ENCODE measurements at places on chromosomes 7 and 10. TPM values are rescaled to one million over a fixed set of nuclear protein-coding genes. Genes with fewer than 3 reads are reported as not detected.

DNA sequence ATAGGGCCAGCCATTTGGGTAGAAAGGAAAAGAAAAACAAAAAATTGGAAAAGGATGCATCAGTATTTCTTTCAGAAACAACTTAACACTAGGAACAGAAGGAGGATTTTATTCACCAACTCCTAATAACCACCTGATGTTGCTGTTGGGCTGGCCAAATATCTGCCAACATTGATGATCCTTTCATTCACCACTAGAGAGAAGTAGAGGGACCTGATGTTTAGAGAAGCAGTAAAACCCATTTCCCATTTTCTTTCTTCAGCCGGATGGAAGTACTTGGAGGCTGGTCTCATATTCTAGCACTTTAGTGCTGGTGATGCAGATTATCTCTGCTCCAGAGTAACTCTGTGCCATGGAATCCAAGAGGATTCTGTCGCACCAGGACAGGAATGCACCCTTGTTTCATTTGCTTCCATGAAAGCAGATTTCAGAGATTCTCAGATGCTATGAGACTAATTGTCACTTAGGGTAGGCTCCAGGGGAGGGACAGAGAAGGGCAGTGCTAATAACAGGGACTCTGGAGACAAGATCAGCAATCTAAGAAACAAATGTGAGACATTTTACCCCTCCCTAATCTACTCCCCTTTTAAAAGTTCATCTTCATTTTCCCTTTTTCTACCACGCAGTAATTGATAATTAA lies 3.1 kb downstream of the KLLN start:
- DNase-seq = no peak

DNA sequence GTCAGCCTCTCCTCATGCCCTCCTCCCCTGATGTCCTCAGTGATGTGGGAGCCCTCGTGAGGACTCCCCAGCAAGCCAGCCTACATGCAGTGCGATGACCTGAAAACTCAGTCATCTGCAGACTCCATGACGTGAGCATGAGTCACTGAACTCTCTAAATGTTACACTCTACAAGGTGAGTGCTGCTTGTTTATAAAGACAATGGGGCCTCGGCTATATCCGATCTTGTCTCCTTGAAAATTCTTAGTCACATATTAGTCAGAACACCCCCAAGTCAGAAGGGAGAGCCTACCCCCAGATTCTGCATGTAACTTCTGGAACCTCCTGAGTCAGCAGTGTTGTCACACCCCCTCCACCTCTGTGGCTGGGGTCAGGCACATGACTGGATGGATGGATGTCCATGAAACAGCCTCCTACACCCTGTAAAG lies 673.8 kb downstream of the INHBA start:
- no peak for DNase-seq

DNA sequence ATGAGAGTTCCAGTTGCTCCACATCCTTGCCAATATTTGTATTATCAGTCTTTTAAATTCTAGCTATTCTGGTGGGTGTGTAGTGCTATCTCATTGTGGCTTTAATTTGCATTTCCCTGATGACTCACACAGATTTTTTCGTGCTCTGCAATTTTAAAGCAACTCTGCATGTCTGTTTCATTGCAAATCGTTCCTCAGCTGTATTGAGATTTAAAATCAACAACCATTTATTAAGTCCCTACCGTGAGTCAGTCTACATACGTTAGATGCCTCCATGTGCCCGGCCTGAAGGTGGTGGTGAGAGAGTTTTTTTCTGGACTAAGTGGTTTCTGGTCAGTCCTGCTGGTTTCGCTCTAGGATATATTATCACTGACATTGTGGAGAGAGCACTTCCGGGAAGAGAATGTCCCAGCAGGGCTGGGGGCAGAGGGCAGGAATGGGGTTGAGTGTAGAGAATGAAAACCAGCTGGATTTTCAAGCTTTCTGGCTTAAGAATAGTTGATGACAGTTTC lies 8.4 kb upstream of the HYCC1 start:
- no peak for DNase-seq

DNA sequence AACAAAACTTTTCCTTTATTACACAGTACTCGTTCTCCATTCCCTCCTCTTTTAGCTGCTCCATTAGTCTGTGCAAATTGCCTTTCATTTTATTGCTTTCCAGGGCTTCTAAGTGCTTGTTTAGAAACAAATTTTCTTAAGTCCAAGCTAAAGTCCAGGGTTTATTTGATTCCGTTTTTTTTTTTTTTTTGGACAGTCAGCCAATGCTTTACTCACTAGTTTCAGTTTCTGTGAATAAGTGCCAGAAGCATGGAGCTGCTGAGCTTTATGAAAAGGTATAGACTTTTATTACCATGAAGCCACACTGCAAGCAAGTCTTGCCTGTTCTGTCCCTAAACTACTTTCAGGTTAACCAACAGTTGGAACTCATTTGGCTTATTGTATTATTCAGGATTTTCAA lies 455.0 kb downstream of the GFRA1 start:
- no peak for DNase-seq

- DNase-seq = no peak
Measured at GRCh38 chr7:150515248-150516147, 826 bp downstream of the GIMAP7 start.

DNA sequence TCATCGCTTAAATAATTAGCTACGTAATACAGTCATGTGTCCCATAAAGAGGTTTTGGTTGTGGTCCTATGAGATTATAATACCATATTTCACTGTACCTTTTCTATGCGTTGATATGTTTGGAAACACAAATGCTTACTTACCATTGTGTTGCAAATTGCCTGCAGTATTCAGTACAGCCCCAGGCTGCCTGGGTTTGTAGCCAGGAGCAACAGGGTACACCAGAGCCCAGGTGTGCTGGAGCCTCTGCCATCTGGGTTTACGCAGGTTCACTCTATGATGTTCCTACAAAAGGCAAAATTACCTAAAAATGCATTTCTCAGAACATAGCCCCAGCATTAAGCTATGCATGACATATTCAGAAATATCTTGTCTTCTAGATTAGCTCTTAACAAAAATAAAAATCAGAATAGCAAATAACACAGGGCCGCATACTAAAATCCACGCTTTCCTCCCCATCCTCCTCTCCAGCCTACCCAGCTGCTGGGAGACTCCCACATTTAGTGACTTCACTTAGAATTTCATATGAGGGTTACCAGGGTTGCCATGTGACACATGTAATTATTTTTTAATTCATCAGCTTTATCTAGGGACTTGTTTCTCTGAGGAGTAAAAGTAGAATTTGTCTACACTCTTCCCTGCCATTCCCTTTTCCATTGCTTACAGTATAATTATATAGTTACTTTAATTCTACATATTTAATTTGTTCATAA lies 559.0 kb upstream of the ADARB2 start:
- DNase-seq = no peak

DNA sequence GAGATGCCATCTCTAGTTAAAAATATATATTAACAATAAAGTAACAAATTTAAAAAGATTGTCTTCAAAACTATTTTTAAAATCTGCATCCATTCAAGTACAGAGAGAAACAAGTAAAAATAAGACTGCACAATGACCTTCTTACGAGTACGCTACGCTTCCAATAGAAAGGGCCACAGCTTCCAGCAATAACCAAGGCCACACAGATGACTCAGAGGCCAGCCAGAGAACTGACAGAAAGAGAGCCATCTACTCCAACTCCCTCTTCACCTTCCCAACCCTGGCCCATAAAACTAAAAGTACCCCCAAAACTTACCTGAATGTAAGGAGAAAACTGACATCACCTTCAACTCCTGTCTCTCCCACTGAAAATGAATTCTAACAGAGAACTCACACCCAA lies 26.8 kb downstream of the PILRA start:
- no peak for DNase-seq

- no peak for DNase-seq
Measured at GRCh38 chr7:50749896-50750295, 32.8 kb downstream of the GRB10 start.

DNA sequence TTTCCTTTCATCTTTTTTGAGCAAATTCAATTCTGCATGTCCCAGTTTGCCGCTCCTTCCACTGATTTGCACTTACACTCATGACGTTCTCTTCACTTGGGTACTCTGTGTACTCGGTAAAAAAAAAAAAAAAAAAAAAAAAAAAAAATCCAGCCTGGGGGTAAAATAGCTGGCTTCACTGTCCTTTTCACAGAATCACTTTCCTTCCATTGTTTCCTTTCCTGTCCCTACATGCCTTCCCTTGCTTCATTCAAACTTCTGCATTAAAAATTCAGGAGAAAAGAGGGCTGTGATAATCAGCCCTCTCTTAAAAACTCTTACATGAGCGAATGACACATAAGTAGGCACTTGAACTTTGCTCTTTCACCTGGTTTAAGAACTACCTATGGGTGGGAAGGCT lies 8.7 kb downstream of the ANKRD1 start:
- DNase-seq = no peak

DNA sequence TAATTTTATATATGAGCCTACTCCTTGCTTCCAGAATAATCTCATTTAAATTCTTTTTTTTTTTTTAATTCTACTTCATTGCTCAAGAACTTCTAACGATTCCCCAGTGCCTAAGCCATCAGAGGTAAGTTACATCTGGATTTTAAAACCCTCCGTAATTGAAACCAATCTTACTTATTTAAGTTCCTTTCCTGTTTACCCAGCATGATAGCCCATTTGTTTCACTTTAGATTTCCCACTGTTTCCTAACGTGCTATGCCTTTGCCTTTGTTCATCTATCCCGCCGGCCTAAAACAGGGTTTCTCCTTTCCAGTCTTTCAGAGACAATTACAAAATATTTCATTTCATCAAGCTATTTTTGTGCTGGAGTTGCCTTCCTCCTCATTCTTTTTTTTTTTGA lies 75.8 kb upstream of the ETV1 start:
- DNase-seq = no peak

GRCh38 chr10:110824660-110825059 lies 47.1 kb upstream of the PDCD4 start:
- DNase-seq = no peak

DNA sequence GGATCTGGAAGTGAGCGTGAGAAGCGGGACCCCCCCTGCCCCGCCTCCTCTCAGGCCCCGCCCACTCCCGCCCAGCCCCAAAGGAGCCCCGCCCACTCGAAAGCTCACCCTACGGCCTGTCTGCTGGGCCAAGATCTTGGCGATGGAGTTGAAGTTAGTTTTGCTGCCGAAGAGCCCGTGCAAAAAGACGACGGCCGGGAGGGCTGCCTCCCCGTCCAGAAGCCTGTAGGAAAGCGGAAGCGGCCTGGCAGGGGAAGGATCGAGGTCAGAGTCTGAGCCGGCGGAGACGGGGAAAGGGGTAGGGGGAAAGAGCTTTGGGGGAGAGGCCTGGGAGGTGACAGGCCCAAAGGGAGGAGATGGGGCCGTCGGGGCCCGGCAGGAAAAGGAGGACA lies 386 bp downstream of the ABHD11 start:
- peak; percentile 32 for DNase-seq

DNA sequence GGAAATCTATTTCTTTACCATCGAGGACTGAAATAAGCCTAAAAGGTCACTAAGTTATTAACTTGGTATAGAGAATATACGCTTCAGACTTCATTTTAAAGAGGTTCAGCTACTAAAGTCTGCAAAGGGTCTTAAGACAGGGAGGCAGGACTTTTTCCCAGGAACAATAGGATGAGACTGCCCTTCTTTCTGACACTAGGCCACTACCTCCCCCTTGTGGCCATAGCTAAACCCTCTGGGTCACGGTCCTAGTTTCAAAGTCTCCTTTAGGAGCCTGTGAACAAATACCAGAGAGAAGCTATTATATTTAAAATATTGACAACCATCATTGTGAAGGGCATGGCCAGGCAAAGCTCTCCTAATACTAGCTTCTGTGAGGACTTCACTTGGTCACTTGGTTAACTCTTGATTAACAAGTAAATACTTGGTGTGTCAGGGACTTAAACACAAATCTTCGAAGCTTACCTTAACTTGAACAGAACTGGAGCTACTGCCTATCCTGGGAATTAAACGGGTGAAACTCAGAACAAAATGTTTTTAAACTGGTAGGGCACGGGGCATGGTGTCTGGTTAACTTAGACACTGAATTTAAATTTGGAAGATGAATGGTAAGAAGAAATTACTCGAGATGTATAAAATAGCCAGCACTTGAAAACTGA lies 75.6 kb downstream of the CCDC6 start:
- no peak for DNase-seq

CXCL12 gene
- total RNA-seq = not detected

C10orf67 gene
- not detected for total RNA-seq

PNLIP gene
- not detected for total RNA-seq

HOXA7 gene
- not detected for total RNA-seq

PIK3AP1 gene
- total RNA-seq = 68.1 TPM

CLDN4 gene
- total RNA-seq = not detected

CFAP58 gene
- not detected for total RNA-seq

LIPN gene
- total RNA-seq = 0.34 TPM
